ENCODE measurements at places on chromosomes 2 and 18.

- H3K27ac ChIP-seq = no peak overlapping the region
- H3K4me1 ChIP-seq = no peaks in the 10 kb centered on the region
- no peak for DNase-seq
- no peaks in the 10 kb centered on the region for H3K36me3 ChIP-seq
- H3K27me3 ChIP-seq = no peaks in the 10 kb centered on the region
These were observed 105.5 kb downstream of the FMNL2 start for GRCh38 chr2:152440460-152440859.

- no peak overlapping the region for H3K27ac ChIP-seq
- no peak for DNase-seq
- no peaks in the 10 kb centered on the region for H3K36me3 ChIP-seq
- no peak overlapping the region for H3K4me3 ChIP-seq
- no peaks in the 10 kb centered on the region for H3K4me1 ChIP-seq
- no peaks in the 10 kb centered on the region for H3K27me3 ChIP-seq
These were observed 209.4 kb upstream of the CXCR4 start for GRCh38 chr2:136327162-136327852.

DNA sequence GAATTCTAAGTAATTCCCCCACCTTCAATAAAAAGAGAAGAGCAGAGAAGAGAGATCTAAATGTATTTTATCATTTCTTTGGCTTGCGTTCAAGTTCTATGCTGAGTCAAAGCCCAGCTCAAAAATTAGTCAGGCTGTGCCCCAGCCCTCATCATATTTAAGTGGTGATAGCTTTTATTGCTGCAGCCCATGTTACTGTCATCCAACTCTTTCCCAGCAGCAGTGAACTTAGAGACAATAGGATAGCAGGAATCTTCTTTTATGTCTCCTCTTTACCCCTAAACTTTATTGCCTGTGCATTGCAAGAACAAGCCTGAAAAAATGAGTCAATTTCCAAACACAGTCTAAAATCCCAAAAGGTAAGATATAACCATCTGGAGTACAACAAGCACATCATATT is 1599.3 kb upstream of the PIK3C3 start:
- H3K27ac ChIP-seq = no peak overlapping the region
- no peaks in the 10 kb centered on the region for H3K27me3 ChIP-seq
- H3K4me3 ChIP-seq = no peak overlapping the region
- DNase-seq = no peak
- no peaks in the 10 kb centered on the region for H3K4me1 ChIP-seq

- no peaks in the 10 kb centered on the region for H3K36me3 ChIP-seq
- DNase-seq = no peak
- no peak overlapping the region for H3K4me3 ChIP-seq
- H3K4me1 ChIP-seq = peaks cover 2% of the 10 kb centered on the region
These were observed 20.6 kb downstream of the STPG4 start for GRCh38 chr2:47134386-47135090.

DNA sequence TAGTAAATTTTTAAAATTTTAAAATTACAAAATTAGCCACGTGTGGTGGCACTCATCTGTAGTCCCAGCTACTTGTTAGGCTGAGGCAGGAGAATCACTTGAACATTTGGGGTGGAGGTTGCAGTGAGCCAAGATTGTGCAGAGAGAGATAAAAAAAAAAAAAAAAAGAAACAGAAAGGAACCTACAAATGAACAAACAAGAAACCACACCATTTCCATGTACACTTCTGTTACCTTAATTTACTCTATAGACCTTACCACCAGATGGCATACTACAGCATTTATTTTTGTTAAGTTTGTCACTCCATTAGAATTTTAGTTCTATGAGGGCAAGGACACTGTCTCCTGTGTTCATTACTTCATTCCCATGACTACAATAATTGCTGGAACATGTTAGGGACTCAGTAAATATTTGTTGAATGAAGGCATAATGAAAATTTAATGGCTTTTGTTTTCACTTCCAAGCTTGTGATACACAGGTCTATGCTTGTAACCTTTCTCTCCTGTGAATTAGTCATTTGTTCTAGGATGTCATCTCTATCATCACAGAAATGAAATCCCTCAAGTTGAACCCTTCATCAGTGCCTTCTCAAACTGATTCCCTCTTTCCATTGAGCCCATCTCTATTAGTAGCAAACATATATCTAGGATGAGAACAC is 76.0 kb downstream of the ARHGAP15 start:
- H3K36me3 ChIP-seq = no peaks in the 10 kb centered on the region
- H3K4me3 ChIP-seq = no peak overlapping the region
- no peak for DNase-seq
- H3K27me3 ChIP-seq = no peaks in the 10 kb centered on the region

DNA sequence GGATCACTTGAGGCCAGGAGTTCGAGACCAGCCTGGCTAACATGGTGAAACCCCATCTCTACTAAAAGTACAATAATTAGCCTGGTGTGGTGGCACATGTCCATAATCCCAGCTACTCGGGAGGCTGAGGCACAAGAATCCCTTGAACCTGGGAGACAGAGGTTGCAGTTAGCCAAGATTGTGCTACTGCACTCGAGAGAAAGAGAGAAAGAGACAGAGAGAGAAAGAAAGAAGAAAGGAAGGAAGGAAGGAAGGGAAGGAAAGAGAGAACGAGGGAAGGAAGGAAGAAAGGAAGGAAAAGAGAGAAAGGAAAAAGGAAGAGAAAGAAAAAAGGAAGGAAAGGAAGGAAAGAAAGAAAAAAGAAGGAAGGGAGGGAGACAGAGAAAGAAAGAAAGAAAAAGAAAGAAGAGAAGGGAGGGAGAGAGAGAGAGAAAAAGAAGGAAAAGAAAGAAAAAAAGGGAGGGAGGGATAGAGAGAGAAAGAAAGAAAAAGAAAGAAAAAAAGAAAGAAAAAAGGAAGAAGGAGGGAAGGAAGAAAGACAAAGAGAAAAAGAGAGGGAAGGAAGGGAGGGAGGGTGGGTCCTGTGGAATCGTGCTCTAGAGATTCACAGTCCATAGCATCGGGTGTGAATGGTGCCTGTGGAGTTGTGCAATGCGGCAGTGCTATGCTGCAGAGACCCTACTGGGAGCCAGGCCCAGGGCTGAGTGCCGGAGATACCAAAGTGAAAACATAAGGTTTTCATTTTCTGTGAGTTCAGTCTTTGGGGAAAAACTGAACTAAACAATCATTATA is 4.6 kb upstream of the SDC1 start:
- peaks cover 13% of the 10 kb centered on the region for H3K4me1 ChIP-seq
- H3K4me3 ChIP-seq = no peak overlapping the region
- no peaks in the 10 kb centered on the region for H3K36me3 ChIP-seq
- H3K27ac ChIP-seq = no peak overlapping the region

All from large intestine (tissue), 12 donors.